ENCODE measurements at places on chromosomes 4 and X.
A peak's percentile ranks its signal among the peaks of the same experiment; 100 is the strongest.

GRCh38 chr4:141021397-141022110 lies 111.7 kb downstream of the RNF150 start:
- DNase-seq, result no peak

GRCh38 chrX:74395556-74395955 lies 25.7 kb upstream of the SLC16A2 start:
- DNase-seq, result no peak

DNA sequence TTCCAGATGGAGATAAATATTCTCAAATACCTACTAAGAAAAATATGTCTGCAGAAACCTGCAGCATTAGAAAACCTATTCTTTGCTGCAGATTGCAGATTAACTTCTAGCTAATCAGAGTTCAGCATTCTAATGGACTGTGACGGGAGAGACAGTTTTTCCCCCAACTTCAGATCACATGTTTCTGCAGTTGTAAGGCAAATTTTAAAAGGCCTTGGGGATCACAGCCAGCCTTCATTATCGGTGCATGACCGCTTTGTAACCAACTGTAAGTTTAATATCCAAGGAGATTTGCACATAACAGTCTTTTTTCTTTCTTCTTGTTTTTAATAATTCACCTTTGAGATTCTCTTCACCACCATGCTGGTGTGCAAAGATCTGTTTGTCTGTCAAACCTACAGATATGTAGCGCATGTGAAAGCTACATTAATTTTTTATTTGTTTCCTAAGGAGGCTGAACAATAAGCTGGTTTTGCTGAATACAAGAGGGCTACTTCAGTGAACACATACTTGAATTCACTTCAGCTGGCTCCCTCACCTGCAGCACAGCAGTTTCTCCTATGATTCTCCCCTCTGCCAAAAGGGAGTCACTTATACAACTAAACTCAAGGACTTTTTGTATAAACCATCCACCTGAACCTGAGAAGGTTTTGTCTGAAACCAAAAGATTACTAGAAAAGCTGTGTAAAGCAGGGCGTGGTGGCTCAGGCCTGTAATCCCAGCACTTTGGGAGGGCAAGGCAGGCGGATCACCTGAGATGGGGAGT lies 488.5 kb downstream of the RPA4 start:
- no peak for DNase-seq

GRCh38 chr4:99754756-99755155 lies 61.9 kb upstream of the DAPP1 start:
- DNase-seq, result no peak

- peak; percentile 63 for DNase-seq
Observed at GRCh38 chr4:15003401-15003890, 1.2 kb downstream of the CPEB2 start.

DNA sequence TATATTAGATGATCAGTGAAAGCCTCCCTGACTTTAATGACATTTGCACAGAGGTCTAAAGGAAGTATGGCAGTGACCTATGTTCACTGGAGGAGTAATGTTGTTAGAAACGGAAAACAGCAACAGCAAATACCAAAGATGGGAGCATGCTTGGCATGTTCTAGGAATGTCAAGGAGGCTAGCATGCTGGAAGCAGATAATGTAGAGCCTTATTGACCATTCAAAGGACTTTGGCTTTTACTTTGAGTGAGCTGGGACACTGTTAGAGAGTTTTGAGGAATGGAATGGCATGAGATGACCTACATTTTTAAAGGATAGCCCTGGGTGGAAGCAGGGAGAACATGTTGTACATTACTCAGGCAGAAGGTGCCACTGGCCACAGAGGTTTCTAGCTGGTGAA lies 6.0 kb downstream of the RPA4 start:
- DNase-seq, result no peak

GRCh38 chrX:151825925-151826485 lies 86.7 kb upstream of the MAGEA4 start:
- DNase-seq, result peak; percentile 44

DNA sequence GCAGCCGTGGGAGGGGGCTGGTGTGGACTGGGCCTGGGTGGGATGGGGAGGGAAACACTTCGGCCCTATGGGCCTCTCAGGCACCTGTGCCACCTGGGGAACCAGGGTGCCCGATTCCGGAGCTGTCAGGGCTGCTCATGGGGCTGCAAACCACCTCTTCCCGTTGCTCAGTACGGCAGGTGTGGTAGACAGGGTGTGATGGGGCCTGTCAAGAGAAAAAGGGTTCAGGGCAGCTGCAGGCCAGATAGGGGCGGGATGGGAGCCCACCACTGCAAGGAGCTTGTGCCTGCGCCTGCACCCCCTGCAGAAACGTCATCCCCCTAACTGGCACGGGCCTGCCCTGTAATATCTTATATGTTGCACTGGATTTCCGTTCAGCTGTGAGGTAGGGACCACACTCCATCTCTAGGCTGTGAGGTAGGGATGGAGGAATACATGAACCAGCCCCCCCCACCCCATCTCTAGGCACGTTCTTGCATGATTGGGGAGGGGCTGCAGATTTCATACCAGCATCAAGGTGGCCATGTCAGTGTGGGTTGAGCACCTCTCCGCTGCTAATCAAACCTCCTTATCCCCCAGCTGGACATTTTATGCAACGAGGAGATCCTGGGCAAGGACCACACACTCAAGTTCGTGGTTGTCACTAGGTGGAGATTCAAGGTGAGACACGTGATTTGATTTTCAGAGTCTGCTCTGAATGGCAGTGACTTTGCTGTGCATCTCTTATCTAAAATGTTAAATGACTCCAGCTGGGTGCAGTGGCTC lies 59.0 kb downstream of the PCGF3 start:
- no peak for DNase-seq

- peak; percentile 25 for DNase-seq
Observed at GRCh38 chrX:100368167-100368566, 41.9 kb downstream of the PCDH19 start.

- no peak for DNase-seq
Observed at GRCh38 chr4:185775792-185776555, 36.0 kb downstream of the SORBS2 start.

DNA sequence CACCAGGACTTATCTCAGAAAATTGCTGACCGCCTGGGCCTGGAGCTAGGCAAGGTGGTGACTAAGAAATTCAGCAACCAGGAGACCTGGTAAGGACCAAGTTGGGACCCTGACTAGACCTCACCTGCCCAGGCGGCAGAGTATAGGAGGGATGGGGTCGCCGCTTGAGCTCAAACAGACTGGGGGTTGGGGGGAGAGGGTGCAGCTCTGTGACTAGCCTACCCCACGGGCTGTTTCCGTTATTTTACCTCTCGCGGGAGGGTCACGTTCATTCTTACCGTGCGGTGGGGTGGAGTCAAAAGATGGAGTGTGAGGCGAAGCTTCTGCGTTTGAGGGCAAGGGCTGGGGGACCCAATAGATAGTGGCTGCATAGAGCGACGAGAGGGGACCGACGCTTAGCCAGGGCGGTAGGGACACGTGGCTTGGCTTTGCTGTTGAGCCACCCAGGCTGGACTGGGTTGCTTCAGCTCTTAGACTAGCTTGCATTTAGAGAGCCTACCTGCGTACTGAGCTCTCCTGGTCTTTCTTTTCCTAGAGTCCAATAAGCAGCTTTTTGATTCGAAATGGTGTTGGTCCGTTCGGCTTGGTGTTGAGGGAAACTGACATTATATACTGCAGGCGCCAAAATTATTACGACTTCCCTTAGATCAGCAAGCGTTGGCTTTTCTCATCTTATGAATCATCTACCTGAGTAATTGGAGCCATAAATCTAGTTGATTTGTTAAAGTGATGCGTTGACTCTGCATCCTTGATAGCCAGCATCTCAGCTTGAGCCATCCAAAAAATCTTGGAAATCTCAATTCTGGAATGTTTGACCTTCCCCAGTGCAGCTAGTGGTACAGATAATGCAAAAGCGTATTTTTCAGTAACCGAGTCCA lies 591 bp downstream of the PRPS1 start:
- DNase-seq, result no peak

Data from stomach (tissue), 19 donors.